ENCODE measurements at places on chromosomes 16 and 17. TPM values are rescaled to one million over a fixed set of nuclear protein-coding genes. Genes with fewer than 3 reads are reported as not detected.

Gene ABI3
- polyA plus RNA-seq: 5.5 TPM

DNA sequence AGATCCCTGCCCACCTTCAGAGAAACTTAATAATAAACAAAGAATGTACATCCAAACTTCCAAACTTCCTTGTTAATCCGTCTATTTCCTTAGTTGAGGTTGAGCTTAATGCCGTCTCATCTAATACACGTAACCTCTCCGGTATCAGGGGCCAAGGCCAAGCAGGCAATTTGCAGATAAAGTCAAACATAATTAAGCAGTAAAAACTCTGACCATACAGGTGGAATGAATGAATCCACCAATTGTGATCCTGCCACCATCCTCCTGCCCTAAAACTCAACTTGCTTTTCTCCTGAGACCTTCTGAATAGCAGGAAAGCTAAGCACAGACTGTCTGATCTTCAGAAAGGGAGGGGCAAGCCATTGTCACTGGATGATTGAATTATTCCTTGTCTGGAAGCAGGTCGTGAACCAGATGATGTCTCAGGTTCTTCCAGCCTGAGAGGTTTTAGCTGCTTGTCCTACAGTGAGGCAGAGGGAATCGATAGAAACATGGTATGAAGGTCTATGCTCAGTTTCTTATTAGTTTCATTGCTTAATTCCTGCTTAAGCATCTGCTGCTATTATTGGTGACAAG lies 1111.8 kb upstream of the EEF2KMT start:
- no peak for DNase-seq

DNA sequence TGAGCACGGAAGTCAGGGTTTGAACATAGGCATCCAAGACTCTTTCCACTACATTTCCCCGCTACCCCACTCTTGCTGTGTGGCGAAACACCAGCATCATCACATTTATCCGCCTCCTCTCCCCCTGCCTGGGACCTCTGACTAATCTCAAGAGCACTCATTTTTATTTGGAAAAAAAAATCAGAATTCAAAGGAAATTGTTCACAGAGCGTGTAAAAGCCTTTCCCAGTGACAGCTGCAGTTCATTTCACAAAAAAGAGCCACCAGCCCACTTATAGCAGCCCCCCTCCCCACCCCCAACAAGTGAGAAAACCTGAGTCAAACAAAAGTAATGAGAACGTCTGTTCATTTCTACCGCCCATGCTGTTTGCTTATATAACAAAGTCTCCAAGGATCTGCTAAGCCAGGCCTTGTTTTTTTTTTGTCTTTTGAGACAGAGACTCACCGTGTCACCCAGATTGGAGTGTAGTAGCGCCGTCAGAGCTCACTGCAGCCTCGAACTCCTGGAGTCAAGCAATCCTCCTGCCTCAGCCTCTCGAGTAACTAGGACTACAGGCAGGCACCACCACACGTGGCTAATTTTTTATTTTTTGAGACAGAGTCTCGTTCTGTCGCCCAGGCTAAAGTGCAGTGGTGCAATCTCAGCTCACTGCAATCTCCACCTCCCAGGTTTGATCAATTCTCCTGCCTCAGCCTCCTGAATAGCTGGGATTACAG lies 48.3 kb upstream of the HAPSTR1 start:
- no peak for DNase-seq

- no peak for DNase-seq
Measured at GRCh38 chr17:1843947-1844346, 14.1 kb downstream of the RPA1 start.

DNA sequence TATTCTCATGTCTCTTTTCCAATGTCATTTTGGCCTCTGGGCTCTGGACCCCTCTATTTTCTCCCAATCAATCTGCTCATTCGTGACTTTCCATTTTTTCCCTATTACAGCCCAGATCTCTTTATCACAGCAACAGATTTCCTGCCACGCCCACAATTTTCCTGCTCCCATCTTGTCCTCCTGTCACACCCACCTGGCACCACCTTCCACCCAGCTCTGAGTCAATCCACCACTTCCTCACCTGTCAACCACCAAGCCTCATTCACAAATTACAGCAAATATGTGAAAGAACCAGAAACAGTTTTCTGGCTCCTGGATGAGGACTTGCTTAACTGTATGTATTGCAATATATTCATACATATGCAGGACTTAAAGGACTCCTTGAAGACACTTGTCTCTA lies 311.3 kb downstream of the GRIN2A start:
- DNase-seq: no peak

DNA sequence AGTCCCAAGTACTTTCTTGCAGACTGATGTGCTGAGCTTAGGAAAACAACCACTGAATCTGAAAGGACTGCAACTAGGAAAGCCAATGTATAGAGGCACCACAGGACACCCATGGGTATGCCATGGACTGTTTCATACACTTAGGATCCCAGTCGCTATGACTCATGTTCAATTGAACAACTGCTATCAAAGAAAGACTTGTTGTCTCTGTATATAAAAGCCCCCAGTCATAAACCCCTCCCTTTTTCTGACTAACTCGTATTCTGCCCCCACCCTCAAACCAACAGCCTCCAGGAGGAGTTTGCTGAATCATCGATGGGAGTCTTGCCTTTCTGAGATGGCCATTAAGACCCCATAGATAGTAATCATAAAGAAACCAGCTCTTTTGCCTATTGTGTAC lies 205.4 kb downstream of the ANKFN1 start:
- DNase-seq: no peak

- no peak for DNase-seq
Measured at GRCh38 chr16:67372664-67373063, 20.6 kb downstream of the TPPP3 start.

GRCh38 chr17:1170739-1171138 lies 9.0 kb downstream of the ABR start:
- DNase-seq: no peak

DNA sequence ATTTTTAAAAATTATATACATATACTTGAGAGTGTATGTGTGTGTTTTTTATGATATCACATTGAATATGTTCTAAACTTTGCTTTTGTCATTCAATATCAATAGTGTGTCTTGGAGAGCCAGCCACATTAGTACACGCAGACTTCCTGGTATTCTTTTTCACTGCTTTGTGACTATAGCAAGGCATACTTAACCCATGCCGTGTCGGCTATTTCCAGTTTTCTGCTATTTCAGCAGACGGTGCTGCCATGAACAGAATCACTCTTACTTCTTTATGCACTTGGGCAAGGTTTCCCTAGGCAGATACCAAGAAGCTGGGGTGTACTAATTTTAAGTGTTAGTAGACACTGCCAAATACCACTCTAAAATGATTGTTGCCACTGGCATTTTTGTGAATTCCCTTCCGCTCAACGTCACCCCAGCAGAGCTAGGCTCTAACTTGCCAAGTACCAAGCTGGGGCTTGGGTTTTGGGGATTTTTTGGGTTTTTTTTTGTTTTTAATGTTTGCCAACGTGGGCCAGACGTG lies 134.9 kb downstream of the SOCS1 start:
- DNase-seq: no peak

DNA sequence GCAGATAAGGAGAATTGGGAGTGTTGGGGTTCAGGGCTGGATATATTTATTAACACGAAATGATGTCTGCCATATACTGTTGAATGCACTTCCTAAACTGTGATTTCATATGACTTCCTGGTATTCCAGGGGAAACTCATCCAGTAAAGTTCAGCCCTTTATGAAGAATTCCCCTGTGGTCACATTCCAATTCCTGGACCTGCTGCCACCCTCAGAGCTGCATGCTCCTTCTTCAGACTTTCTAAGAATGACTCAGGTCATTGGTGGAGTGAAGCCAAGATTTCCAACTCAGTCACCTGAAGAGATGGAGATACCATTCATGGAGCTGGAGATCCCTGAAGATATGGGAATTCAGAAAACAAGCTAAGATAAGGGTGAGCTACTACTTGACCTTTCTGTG lies 114.2 kb upstream of the TMEM97 start:
- DNase-seq: no peak

DNA sequence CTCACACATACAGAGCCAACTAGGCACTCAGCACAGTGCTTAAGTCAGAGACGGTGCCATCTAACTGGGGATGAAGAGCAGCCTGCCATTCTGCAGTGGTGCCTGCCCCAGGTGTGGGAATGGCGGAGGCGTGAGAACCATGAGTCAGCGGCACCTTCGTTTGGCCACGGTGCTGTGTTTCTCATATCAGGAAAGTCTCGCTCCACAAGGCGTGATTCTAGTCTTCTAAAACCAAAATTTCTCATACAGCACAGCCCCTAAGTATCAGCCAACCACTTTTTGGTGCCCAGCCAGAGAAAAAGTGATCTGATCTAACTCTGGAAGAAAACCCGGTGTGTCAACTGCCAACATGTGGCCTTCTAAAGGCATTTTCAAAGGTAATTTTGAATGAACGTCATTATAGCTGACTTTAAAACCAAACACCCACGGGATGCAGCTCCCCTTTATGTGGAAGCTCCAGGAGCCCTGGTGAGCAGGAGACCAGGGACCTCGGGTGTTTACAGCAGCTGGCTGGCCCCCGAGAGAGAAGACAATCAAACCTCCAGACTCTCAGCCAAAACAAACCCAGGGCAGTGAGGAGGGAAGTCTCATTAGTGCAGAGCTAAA lies 54.6 kb downstream of the ABCC12 start:
- no peak for DNase-seq

- DNase-seq: no peak
Measured at GRCh38 chr17:79420318-79421243, 190.3 kb downstream of the RBFOX3 start.

Measured in renal pelvis (tissue), 12 donors.